ENCODE measurements at places on chromosomes 1 and 21. TPM values are rescaled to one million over a fixed set of nuclear protein-coding genes. Genes with fewer than 3 reads are reported as not detected.

Gene SYNC
- 2.1 TPM for total RNA-seq

Gene SYPL2
- total RNA-seq = 0.28 TPM

DNA sequence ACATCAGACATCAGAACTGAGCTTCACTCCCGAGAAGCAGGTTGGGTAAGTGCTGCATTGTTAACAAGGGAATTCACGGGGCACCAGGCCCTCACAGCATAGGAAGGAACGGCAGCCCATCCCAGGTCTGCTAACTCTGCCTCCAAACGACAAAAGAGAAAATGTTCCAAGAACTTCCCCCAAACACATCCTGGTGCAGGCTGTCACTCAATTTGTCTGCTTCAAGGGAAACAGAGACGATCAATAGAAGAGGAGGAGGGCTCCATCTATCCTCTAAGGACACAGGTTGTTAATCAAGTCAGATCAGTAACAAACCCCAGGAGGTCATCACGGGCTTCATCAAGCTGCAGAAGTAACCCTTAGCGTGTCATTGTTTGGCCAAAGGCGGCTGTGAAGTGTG is 3.5 kb upstream of the TSPEAR start:
- DNase-seq = no peak
- no peak overlapping the region for H3K27ac ChIP-seq
- no peak overlapping the region for H3K4me3 ChIP-seq
- H3K27me3 ChIP-seq = peaks cover 64% of the 10 kb centered on the region

Gene CYP4B1
- 3.1 TPM for total RNA-seq

DNA sequence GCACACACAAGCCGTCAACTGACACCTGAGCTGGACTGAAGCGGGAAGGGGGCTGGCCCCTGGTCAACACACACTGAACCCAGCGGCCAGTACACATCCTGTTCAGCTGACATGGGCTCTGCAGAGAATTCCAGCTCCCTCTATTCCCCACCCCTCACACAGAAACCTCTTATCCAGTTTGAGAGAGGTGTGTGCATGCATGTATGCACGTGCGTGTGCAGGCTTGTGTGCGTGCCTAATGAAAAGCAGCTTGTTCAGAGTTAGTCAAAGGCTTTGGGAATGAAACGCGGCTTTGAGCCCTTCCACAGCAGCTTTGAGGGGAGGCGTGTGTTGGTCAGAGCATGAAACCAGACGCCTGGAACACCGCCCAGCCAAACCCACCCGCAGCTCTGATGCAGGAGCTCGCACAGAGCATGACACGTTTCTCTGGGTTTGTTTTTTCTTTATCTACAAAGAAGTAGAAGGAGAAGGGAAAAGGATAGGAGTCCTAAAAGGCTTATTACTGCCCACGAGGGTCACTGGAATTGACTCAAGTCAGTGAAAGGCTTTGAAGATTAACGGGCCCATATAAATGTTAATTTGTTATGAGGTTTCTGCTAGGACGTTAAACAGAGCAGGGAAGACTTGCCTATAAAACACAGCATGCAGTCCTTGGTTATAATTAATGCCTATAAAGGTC is 184.2 kb downstream of the ETS2 start:
- no peaks in the 10 kb centered on the region for H3K36me3 ChIP-seq
- peaks cover 12% of the 10 kb centered on the region for H3K4me1 ChIP-seq
- no peaks in the 10 kb centered on the region for H3K27me3 ChIP-seq

GRCh38 chr1:37719572-37720195 is 27.4 kb downstream of the CDCA8 start:
- H3K4me1 ChIP-seq = no peaks in the 10 kb centered on the region
- no peaks in the 10 kb centered on the region for H3K27me3 ChIP-seq
- no peaks in the 10 kb centered on the region for H3K36me3 ChIP-seq
- no peak for DNase-seq
- no peak overlapping the region for H3K27ac ChIP-seq
- H3K4me3 ChIP-seq = no peak overlapping the region

DNA sequence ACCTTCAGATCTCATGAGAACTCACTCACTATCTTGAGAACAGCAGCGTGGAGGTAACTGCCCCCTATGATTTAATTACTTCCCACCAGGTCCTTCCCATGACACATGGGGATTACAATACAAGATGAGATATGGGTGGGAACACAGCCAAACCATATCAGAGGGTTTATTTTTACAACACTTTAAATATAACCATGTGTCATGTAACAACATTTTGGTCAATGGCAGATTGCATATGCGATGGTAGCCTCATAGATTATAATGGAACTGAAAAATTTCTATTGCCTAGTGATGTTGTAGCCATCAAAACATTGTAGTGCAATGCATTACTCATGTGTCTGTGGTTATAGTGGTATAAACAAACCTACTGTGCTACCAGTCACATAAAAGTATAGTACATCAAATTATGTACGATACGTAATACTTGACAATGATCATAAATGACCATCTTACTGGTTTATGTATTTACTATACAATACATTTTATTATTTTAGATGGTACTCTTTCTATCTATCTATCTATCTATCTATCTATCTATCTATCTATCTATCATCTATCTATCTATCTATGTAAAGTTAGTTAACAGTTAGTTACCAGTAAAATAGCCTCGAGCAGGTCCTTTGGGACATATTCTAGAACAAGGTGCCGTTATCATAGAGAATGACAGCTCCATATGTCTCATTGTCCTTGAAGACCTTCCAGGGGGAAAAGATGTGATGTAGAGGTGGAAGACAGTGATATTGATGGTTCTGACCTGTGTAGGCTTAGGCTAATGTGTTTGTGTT is 12.6 kb upstream of the S100B start:
- DNase-seq = no peak
- H3K27ac ChIP-seq = no peak overlapping the region
- no peak overlapping the region for H3K4me3 ChIP-seq
- H3K4me1 ChIP-seq = no peaks in the 10 kb centered on the region
- no peaks in the 10 kb centered on the region for H3K36me3 ChIP-seq

GRCh38 chr1:50237056-50237455 is 128.3 kb downstream of the ELAVL4 start:
- no peaks in the 10 kb centered on the region for H3K36me3 ChIP-seq
- no peaks in the 10 kb centered on the region for H3K4me1 ChIP-seq
- H3K27ac ChIP-seq = no peak overlapping the region
- H3K27me3 ChIP-seq = no peaks in the 10 kb centered on the region
- no peak for DNase-seq

Gene PCP4
- total RNA-seq = not detected

DNA sequence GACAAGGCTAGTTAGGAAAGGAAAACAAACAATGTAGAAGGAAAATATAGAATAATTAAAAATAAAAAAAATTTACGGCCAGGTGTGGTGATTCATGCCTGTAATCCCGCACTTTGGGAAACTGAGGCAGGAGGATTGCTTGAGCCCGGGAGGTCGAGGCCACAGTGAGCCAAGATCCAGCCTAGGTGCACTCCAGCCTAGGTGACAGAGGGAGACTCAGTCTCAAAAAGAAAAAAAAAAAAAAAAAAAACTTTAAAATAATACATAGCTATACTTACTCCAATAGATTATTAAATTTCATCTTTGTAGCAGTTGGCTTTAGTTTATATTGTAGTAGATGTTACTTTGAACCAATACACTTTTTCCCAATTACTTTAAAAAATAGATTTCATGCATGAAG is 32.0 kb downstream of the LIN9 start:
- no peak for DNase-seq
- H3K4me1 ChIP-seq = no peaks in the 10 kb centered on the region
- no peak overlapping the region for H3K27ac ChIP-seq
- H3K4me3 ChIP-seq = no peak overlapping the region

DNA sequence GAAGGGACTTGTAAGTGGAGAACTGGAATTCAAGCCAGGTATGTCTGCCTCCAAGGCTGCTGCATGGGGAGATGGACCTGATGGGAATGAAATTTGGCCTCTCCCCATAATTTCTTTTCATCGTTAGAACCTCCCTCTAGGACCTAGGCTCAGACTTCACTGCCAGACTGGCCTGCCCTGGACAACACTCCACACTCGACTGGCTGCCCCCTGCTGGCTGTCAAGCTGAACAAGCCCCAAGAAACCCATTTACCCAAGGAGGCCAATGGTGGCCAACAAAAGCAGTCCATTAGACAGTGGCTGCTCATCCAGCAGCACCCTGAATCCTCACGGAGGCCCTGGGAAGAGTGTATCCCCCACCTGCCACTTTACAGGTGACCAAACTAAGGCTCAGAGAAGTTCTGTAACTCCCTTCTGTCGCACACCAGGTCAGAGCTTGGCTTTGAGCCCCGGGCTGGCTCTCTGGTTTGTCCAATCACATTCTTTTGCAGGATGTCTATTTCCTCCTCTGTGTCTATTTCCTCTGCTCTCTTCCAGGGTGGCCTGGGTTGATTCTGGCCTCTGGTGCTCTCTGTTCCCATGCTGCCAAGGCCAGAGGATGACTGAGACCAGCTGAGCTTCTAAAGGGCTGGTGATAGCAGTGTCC is 3.8 kb downstream of the RNF186 start:
- no peaks in the 10 kb centered on the region for H3K36me3 ChIP-seq
- no peaks in the 10 kb centered on the region for H3K27me3 ChIP-seq
- H3K4me1 ChIP-seq = no peaks in the 10 kb centered on the region
- H3K27ac ChIP-seq = no peak overlapping the region

Gene CCDC181
- not detected for total RNA-seq

All from PC-9 (cell line).